Left ventricle myocardium superior (tissue), 1 donor: ENCODE measurements at places on chromosomes 5 and 9. TPM values are rescaled to one million over a fixed set of nuclear protein-coding genes. Genes with fewer than 3 reads are reported as not detected.

- no peak for DNase-seq
These were observed 37.4 kb downstream of the MTMR12 start for GRCh38 chr5:32275396-32275741.

DNA sequence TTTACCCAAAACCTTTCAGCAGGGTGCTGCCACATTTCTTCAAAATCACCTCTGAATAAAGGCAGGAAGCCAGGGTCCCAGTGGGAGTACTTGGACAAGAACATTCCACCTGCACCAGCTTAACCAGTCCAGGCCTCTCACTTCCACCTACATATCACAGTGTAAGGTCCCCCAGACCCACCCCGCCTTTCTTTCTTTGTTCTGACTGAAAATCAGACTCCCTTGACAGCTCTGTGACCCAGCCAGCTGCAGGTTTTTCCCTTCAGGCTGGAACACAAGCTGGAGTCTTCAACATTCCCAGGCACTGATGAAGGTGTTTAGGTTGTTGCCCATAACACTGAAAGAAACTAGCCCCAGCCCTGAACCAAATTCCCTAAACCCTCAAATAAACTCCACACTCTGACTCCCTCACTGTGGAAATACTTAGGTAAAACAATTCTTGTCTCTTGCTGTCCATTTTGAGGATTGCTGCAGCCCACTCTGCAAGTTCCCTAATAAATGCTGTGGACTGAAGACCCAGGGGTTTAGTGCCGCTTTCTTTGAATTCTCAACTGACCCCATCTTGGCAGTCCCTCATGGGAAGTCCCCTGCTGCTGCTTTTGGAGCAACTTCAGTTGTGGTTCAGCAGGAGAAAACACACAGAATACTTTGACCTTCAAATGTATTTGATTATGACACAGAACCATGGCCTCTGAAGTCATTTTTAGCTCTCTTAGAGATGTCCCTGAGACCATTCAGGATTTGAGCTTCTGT, 24.8 kb downstream of the P4HA2 start:
- DNase-seq: no peak

DNA sequence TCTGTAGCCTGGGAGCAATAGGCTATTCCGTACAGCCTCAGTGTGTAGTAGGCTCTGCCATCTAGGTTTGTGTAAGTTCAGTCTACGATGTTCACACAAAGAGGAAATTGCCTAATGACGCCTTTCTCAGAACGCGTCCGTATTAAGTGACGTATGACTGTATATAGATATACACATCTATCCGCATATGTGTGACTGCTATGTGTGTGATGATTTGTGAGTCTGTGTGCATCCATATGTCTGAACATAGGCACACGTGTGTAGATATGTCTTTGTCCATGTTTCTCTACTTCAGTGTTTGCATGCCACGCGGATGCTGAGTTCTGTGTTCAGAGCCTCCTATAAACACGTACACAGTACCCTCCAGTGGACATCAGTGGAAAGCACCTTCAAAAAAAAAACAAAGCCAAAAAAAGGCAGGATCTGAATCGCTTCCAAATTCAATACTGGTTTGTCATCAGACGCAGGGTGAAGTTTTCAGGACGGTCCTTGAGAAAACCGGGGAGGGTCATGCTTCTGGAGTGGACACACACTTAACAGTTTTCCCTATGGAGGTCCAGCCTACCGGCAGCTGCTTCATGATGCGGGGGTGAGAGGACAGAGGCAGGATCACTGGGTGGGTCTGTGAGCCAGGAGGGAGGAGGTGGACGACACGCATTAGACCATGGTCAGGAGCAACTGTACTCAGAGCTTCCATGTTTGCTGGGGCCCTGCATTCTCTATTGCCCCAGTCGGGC, 29.5 kb upstream of the ALDH1B1 start:
- peak; percentile 46 for DNase-seq

- DNase-seq: no peak
These were observed 54.4 kb downstream of the ITGA1 start for GRCh38 chr5:52842111-52842510.

DNA sequence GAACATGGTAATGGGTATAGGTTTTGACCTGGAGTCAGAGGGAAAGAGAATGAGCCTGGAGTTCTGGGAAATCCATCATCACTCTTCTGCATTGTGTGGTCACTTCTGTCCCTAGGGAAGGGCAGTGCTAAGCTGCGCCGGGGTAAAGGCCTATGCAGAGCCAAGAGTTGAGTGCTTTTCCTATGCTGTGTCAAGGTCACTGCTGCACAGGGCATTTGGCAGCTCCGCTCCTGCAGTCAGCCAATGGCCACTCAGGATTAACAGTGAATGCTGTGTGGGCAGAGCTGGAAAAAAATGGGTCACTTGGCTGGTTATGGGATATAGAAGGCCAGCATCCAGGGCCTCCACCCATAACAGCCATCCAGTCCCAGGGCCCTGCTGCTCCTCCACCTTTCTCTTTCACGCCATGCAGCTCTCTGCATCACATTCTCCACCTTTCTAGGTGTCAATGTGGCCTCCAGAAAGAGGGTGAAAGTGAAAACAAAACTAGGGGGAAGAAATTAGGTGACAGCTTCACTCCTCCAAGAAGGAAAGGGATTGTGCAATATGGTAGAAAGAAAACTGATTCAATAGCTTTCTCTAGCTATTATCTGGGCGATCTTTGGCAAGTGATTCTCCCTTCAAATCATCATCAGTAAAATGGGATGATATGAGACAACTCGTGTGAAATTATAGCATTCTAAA, 279.3 kb upstream of the ANKRD55 start:
- DNase-seq: peak; percentile 50

- no peak for DNase-seq
These were observed 46.4 kb upstream of the STK32A start for GRCh38 chr5:147188200-147189108.

DNA sequence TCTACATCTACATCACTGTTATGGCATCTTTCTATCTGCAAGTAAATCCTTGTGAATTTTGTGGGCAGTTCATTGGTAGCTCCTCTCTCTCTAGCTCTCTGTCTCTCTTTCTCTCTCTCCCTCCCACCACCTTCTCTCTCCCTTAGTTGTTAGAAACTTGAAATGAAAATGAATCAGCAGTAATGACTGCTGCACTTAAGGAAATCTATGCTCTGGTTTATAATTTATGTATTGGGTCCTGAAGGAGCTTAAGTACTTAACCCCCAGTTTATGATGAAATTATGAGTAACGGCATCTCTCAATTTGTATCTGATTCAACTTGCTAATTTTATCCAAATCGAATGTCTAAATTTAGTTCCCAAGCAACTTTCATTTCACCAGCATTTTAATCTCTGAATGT, 52.0 kb upstream of the PTGER4 start:
- no peak for DNase-seq

DNA sequence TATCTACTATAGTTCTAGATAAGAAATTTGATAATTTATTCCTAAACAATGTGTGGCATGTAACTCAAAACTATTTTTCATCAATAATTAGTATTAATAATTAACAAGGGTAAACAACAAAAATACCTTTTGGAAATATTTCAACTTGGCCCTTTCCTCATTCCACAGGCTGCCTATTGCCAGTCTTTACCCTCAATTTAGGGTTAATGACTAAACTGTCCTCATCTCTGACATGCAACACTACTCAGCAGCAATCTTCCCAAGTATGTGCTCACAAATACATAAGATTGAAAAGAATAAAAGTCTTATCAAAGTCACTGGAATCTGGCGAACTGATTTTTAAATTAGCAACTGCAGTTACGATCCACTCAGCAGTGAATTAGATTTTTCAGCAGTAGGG, 153.6 kb downstream of the GLIS3 start:
- no peak for DNase-seq

DNA sequence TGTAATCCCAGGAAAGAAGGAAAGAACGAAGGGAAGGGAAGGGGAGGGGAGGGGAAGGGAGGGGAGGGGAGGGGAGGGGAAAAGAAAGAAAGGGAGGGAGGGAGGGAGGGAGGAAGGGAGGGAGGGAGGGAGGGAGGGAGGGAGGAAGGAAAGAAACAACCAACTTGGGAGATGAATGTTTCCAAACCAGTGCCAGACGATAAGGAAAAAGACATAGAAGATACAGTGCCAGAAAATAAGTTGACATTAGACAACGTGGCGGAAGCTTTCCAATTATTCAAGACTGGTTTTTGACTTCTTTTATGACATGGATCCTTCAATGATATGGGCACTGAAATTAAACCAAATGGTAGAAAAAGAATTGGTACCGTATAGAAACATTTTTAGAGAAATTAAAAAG, 181.2 kb upstream of the POU5F2 start:
- DNase-seq: no peak

GRCh38 chr5:19626211-19626610, 361.8 kb downstream of the CDH18 start:
- no peak for DNase-seq

DNA sequence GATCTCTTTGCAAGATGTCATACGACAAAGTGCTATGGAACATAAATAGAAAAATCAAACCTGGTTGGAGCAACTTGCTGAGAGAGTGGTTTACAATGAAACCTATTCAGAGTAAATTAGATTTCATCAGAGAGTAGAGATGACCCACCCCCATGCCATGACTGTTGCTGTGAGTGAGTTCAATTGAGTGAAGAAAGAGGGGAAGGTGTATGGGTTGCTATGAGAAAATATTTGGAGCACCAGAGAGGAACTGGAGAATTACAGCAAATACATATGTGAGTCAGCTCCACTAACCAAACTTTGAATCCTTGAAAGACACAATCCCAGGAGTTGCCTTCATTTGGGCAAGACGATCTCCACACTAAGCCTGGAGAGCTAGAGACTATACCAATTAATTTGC, 217.2 kb downstream of the RFX3 start:
- no peak for DNase-seq

DNA sequence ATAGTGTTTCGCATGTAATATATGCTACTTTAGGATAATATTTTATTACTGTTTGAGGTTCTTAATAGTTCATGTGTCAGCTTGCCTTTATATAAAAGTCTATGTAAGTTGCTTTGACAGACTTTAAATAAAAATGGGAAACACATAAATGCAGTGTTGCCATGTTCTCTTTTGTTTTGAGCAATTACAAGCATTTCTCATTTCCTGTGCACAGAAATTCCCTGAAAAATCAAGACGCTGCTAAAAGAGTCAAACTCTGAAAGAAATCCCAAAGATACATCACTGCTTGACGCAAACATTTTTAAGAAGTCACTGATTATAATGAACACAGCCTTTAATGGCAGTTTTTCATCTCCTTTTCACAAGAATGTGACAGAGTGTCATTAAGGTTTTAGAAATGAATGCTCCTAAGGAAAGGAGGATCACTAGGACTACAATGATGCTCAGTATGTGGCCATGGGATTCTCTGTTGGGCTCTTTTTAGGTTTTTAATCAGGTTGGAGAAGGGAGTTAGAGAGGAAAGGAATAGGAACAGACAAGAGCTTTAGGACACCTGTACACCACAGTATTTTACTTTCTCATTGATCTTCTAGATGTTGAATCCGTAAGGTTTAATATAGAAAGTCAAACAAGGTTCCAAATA, 29.4 kb downstream of the ZCCHC7 start:
- DNase-seq: no peak

GRCh38 chr5:42399702-42400101, 23.5 kb upstream of the GHR start:
- no peak for DNase-seq

DNA sequence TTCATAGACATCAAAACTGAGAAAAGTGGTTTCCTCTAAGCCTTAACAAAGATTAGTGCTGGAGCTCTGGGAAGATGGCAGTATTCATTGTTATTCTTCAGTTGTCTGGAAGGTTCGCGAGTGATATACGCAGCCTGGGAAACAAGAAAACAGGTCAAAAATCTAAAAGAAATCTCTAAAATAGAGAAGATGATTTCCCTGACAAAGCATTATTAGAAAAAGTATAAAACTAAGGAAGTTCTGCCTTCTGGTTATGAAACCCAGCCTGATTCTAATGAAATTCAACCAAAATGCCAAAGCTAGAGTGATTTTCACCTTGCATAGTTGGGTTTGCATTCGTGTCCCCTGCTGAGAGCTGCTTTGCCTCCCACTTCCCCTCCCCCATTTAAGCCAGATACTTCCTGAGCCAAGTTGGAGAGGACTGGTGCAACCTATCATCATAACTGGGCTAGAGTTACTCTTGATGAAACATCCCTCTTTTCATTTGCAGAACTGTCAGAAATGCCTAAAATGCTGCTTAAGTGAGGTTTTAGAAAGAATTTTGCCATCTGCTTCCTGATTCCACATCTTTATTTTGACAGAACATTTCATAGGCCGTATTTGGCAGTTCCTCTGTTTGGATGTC, 48.4 kb downstream of the NDFIP1 start:
- DNase-seq: no peak

DNA sequence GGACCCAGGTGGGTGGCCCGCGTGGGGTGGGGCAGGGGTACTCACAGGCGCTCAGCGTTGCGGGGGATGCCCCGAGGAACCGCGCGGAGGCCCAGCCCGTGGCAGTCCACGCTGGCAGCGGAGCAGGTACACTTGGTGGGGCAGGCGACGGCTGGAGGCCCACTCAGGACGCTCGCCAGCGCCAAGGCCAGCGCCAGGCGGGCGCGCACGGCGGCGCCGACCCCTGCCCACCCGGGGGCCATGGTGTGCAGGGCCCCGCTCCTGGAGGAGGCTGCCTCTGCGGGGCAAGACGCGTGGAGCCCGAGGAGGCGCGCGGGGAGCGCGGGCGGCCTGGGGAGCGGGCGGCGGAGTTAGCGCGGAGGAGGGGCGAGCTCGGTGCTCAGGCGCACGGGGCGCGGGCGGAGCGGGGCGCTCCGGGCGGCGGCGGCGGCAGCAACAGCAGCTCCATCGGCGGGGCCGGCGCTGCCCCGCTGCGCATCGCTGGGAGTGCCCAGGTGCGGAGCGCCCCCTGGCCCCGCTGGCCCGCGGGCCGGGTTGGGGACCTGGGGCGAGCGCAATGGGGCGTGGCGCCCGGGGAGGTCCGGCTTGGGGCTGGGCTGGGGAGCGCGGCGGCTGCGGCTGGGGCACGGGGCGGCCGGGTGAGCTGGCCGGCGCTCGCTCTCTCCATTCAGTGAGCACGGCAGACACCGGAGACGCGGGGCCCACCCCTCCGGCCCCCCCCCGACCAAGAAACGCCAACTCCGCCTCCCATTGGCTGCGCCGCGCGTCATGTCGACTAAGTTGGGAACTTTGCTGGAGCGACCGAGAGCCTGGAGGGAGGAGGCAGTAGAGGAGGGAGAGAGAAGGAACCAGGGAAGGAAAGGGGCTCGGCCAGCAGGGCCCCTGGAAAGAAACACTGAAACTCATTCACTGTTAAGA, at the start of gene SLIT3:
Gene SLIT3, minus strand, starts transcription at position 672 of the 918 bp plus-strand sequence. Its CDS starts 430 bp downstream, at position 242.
- DNase-seq: peak; percentile 81

- DNase-seq: no peak
These were observed 67.7 kb downstream of the TENT4A start for GRCh38 chr5:6780802-6781391.

GRCh38 chr5:93297116-93297515, 283.9 kb downstream of the NR2F1-AS1 start:
- DNase-seq: no peak

PROP1 gene
- total RNA-seq: not detected

CTXN3 gene
- total RNA-seq: not detected

SET gene
- total RNA-seq: 201 TPM

PRDM12 gene
- not detected for total RNA-seq

ATG10 gene
- 4.3 TPM for total RNA-seq

MAMDC4 gene
- 12.9 TPM for total RNA-seq

PCDHA6 gene
- total RNA-seq: not detected

PCDHAC1 gene
- 0.10 TPM for total RNA-seq

LHX2 gene
- not detected for total RNA-seq

AGGF1 gene
- 15.6 TPM for total RNA-seq

NIPAL4 gene
- not detected for total RNA-seq

PLEKHG4B gene
- not detected for total RNA-seq
